ENCODE measurements at places on chromosomes 1 and 21.

DNA sequence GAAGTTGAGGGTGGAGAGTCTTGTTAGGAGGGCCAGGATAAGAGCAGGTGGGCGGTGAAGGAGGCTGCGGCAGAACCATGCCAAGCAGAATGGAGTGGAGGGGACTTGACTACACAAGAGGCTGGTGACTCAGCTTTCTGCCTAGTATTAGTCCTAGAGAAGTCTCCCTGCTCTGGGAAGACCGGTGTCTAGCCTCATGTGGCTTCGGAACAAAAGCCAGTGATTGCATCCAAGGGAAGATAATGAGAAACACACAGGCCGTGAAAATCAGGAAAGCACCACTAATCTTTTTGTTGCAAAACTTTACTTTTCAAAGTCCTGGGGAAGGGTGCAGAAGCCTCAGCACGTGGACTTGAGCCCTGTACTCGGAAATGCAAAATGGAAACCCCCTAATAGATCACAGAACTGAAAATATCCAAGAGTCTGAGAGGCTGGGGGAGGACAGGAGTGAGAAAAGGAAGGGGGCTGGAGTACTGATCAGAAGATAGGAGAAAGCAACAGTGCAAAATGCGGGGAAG, 31.4 kb downstream of the DDR2 start:
- peak; percentile 84 for DNase-seq

GRCh38 chr1:161244888-161245287, 6.9 kb upstream of the NR1I3 start:
- DNase-seq: no peak

DNA sequence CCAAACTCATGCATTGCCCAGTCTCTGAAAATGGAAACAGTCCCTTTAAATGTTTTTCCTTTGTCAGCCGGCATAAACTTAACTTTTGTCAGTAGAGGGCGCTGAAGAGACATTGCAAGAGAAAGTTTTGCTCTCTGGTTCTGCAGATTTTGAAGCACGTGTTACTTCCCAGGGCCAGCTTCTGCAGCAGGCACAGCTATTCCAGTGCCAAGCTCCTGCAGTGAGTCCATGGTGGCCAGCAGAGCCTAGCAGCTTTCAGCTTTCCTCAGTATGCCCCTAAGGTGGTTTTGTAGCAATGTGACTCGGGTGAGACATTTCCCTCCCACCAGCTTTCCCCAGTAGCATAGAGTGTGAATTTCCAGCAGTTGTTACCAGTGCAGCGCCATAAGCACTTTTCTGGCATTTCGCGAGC, 2.6 kb upstream of the IFI44L start:
- peak; percentile 84 for DNase-seq

DNA sequence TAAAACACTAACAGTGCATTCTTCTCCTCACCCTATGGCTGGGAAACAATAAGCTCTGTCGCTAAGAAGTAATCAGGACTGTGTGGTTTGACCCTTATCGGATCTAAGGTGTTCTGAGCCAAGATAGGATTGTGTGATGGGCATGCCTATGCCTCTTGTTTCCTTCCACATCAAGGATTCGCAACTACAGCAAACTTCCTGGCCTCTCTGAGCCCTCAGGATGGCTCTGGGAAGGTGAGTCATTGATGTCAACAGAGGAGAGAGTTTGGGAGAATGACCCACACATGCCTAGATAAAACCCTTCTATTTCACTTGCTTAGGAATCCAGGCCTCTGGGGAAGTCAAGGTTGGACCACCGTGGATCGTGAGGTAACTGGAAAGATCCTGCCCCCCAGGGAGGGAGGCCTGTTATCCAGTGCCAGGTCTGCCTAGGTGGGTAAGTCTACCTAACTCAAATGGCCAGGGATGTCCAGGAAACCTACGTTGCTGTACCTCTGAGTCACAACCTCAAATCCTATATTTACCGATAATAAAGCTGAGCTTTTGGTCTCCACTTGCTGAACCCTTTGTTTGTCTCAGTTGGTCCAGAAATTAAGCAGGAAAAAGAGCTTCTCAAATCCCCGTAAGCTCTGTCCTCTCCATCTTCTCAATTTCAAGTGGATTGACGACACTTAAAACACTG, 27.4 kb downstream of the TIAM1 start:
- no peak for DNase-seq

- DNase-seq: no peak
Measured at GRCh38 chr1:214792527-214793186, 189.7 kb downstream of the CENPF start.

- peak; percentile 46 for DNase-seq
Measured at GRCh38 chr1:84887261-84887934, 5.6 kb downstream of the LPAR3 start.

DNA sequence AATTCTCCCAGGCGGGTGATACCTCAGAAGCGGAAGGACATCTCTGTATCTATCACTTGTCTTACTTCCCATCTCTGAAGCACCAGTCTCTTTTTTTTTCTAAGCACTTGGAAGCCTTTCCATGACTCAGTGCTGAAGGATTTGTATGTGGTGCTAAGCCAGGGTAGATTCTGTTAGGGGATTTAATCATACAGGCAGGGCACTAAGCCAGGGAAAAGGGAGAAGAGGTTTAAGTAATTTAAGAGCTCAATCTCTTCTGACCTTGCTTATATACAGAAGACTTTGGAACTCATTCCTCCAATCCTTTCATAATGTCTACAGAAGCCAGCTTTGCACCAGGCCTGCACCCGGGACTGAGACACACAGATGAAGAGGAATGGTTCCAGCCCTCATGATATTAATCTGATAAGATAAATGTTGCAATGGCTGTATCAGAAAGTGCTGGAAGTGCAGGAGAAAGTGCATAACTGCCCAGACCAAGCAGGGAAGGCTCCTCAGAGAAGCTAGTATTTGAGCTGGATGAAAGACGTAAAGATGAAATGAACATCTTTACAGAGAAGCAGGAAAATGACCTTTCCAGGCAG, 11.0 kb downstream of the FAM163A start:
- DNase-seq: peak; percentile 81

DNA sequence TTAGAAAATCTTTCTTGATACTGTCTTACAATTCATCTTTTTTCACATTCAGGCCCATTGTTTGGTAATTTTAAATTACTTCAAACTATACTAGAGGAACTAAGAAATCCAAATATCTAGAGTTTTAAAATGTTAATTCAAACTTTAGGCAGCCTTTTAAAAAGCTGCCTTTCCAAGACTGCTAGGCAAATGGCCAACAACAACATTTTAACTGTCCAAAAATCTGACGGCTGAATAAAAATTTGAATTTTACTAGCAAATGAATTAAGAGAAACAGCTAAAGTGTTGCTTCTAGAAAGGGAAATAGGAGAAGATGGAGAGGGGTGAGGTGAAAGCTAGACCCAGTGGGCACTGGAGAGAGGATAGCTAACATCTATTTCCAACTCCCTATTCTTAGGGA, 17.2 kb downstream of the DPYD start:
- DNase-seq: no peak

- no peak for DNase-seq
Measured at GRCh38 chr1:199157494-199157893, 518.7 kb downstream of the PTPRC start.

Data from fibroblast of villous mesenchyme (primary cell).